ENCODE measurements at places on chromosomes 2 and 18.

GRCh38 chr2:176380341-176380740 is 111.1 kb downstream of the MTX2 start:
- H3K27me3 ChIP-seq: no peaks in the 10 kb centered on the region
- no peak overlapping the region for H3K27ac ChIP-seq
- DNase-seq: no peak
- H3K36me3 ChIP-seq: no peaks in the 10 kb centered on the region
- no peaks in the 10 kb centered on the region for H3K4me1 ChIP-seq

- no peak for DNase-seq
- H3K4me1 ChIP-seq: no peaks in the 10 kb centered on the region
- no peak overlapping the region for H3K4me3 ChIP-seq
- no peak overlapping the region for H3K27ac ChIP-seq
- no peaks in the 10 kb centered on the region for H3K36me3 ChIP-seq
- no peaks in the 10 kb centered on the region for H3K27me3 ChIP-seq
These were observed 100.5 kb downstream of the PDE11A start for GRCh38 chr2:177972123-177972522.

DNA sequence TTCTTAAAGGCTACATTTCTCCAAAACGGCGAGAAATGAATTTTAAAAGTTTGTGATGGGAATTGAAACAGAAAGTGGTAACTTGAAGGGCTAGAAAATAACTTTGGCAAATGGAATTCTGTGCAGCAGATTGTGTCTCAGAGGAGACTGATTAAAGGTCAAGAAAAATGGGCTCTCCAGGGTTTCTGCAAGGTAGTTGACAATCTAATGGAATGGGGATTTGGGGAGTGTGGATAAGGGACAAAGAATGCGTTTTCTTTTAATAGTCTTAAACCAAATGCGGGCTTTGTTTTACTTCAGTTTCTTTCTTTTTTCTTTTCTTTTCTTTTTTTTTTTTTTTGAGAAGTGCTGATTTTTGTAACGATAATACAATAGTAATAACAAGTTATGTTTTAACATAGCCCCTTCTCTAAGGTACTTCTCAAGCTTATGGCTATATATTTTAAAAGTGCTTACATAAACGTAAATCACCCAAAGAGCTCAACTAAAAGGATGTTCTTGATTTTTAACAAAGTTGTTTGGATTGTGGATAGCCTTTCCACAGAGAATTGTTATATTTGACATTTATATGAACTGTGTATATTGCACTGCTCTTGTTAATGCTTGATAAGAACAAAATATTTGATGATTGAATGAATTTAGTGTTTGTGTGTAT is 36.6 kb downstream of the CAMKMT start:
- no peaks in the 10 kb centered on the region for H3K27me3 ChIP-seq
- no peaks in the 10 kb centered on the region for H3K36me3 ChIP-seq
- no peaks in the 10 kb centered on the region for H3K4me1 ChIP-seq
- DNase-seq: no peak
- no peak overlapping the region for H3K27ac ChIP-seq
- peak overlapping the region; percentile 15 for H3K4me3 ChIP-seq

- no peaks in the 10 kb centered on the region for H3K27me3 ChIP-seq
- H3K27ac ChIP-seq: no peak overlapping the region
- H3K4me1 ChIP-seq: no peaks in the 10 kb centered on the region
- no peaks in the 10 kb centered on the region for H3K36me3 ChIP-seq
- DNase-seq: no peak
These were observed 104.5 kb downstream of the DHRS9 start for GRCh38 chr2:169173876-169174275.

- H3K27me3 ChIP-seq: no peaks in the 10 kb centered on the region
- H3K36me3 ChIP-seq: no peaks in the 10 kb centered on the region
- no peak overlapping the region for H3K4me3 ChIP-seq
These were observed 90.6 kb downstream of the MDH1 start for GRCh38 chr2:63679252-63679855.

DNA sequence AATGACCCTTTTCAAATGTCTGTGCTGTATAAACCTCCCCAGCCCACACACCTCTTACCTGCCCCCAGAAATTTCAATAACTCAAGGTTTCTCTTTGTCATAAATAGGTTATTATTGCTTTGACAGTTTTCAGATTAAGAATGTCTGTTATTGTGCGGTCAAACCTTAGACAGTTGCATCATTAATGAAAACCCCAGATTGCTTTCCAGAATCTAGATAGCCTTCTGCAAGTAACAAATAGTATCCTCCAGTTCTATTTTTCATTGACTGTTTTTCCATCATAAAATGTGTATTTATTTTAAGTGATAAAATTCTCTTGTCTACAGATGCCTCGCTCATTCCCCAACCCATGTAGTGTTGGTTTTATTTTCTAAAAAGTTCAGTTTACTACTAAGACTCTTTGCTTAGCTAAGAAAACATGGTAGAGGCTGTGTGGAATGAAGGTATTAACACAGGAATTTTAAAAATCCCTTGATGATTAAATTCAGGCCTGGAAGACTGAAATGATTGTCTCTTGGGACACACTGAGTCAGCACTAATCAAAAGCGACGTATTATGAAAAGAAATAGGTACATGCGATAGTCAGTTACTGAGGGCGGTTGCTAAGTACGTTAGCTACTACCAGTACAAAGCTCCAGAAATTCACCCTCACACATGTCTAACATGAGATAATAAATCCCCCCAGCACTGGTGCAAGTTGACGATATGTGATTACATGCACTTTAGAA is 38.4 kb upstream of the ITGAV start:
- no peaks in the 10 kb centered on the region for H3K27me3 ChIP-seq
- no peaks in the 10 kb centered on the region for H3K4me1 ChIP-seq
- H3K4me3 ChIP-seq: no peak overlapping the region
- no peak overlapping the region for H3K27ac ChIP-seq

DNA sequence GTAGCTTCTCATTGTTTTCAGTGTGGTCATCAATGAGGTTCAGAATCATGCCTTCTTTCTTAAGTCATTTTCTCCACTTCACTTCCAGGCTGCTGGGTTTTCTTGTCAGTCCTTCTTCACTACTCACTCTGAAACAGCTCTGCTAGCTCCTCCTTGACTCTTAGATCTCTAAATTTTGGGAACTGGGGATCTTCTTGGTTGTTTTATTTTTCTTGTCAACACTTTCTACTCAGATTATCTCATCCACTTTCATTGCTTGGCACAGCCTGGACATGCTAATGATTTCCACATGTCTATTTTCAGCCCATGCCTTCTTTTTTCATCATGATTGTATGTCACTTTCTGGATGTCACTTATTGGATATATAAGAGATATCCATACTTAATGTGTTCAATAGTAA is 517.8 kb upstream of the DSEL start:
- DNase-seq: no peak
- no peaks in the 10 kb centered on the region for H3K36me3 ChIP-seq
- H3K27ac ChIP-seq: no peak overlapping the region
- no peaks in the 10 kb centered on the region for H3K27me3 ChIP-seq
- no peak overlapping the region for H3K4me3 ChIP-seq
- H3K4me1 ChIP-seq: no peaks in the 10 kb centered on the region

All from vagina (tissue), 2 donors.